Stimulated activated CD4-positive, alpha-beta T cell treated with anti-CD3 and anti-CD28 coated beads, Interleukin-1b, Interleukin-23, amount 100 ng/mL, for 1 hour (primary cell): ENCODE measurements at places on chromosomes 1 and 21.

DNA sequence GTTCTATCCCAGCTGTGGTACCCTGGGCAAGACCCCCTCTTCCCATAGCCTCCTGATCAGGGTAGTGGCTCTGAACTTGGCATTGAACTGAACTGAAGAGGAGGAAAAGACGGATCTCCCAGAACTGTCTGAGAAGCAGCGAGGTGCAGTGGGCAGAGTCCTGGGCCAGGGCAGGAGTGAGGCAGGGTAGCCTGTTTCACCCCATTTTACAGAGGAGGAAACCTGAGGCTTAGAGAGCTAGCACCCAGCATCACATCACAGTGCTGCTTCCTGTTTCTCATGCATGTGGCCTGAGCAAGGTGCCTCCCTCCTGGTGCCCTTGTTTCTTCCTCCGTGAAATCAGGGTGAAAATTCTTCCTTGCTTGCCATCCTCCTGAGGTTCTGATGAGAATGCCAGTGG, 17.1 kb downstream of the ZNF362 start:
- no peak for DNase-seq

DNA sequence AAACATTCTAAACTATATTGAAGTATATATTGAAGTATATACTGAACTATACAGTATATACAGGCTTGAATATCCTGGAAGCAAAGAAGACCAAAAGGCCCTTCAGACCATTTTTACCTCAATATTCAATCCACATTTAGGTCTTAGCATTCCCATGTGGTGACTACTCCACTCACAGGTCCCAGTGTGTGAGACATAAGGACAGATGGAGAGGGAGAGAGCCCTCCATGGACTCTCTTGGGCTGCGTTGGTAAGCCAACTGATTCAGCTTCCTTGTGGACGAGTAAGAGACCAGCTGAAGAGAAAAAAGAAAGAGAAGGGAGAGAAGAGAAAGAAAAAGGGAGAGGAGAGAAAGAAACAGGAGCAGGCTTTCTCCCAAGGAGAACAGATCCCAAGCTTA, 37.3 kb upstream of the ZRANB2 start:
- DNase-seq: no peak

- DNase-seq: no peak
These were observed 18.5 kb downstream of the CLDN14 start for GRCh38 chr21:36461277-36461917.

DNA sequence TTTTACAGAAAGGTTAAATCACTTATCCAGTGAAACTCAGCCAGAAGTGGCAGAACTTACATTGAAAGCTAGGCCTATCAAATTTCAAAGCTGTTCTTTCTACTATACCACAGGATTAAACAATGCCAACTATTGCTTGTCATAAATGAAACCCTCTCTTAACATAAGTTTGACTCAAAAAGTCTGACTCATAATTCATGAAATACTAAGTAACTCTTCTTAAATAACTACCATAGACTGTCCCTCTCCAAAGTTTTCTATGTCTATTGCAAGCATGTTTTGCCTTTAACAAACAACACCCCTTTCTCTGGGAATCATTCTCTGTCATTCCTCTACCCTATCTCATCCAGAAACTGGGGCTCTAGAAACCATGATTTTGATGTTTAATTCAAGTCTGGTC, 109.5 kb upstream of the UBE2U start:
- DNase-seq: no peak

DNA sequence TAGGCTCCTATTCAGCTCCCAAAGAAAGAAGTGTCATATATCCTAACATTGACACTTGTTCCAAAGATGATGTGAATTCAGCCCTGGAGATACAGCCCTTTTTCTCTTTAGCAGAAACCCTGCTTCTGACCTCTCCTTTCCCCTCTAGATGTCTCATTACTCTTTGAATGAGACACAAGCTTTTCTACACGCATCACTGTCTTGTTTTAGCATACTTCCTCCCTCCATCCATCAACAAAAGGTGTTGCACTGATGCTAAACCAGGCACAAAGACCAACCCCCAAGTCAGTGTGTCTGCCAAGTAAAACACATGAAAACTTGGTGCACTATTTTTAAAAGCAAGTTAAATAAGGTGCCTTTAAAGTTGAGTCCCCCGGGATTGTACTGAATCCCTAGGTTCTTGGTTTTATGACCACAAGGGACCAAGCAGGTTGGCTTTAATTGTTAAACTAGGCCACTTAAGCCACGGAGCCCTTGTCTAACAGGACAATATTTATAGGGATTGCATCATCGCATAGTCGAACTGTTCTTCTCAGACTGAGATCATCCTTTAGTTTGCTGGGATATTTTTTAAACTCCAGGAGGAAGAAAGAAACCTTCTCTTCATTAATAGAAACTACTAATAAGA, 101.0 kb upstream of the GUCA2B start:
- DNase-seq: no peak

DNA sequence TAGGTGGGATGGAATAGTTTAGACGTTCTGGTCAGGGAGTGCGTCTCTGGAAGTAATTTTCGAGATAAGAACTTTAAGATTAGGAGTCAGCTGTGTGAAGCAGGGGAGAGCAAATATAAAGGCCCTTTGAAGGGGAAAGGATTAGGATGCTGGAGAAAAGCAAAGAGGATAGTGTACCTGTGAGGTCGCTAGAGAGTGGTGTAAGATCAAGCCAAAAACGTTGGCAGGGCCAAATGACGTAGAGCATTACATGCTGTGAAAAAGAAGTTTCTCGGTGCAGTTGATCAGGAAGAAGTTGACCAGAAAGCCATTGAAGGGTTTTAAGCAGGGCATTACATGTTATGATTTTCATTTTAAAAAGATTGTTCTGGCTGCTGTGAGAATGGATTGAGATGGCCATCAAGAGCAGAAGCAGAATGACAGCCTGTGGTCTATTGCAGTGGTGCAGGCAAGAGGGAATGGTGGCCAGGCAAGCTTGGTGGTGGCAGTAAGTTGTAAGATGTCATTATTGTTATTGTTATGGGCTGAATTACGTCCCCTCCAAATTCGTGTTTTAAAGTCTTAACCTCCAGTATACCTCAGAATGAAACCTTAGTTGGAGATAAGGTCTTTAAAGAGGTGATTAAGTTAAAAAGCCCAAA, 113.6 kb upstream of the KIF26B start:
- no peak for DNase-seq

DNA sequence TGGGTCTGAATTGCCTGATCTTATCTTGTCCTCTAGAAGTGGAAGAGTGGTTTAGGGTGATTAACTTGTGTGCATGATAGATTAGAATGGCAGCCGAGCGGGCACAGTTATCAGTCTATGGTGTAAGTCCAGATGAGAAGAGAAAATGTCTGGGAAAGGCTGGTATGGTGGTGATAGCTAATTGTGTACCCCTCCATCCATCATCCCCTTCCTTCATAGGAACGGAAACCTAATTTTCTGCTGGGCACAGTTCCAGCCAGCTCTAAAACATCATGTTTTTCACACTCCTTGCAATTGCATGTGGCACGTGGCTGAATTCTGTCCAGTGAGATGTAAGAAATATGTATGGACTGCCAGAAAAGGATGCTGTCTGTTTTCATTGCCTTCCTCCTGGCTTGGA, 40.9 kb upstream of the ZP4 start:
- DNase-seq: no peak

GRCh38 chr21:14553422-14553821, 7.3 kb upstream of the SAMSN1 start:
- DNase-seq: no peak

GRCh38 chr1:199976496-199977144, 50.9 kb upstream of the NR5A2 start:
- no peak for DNase-seq

DNA sequence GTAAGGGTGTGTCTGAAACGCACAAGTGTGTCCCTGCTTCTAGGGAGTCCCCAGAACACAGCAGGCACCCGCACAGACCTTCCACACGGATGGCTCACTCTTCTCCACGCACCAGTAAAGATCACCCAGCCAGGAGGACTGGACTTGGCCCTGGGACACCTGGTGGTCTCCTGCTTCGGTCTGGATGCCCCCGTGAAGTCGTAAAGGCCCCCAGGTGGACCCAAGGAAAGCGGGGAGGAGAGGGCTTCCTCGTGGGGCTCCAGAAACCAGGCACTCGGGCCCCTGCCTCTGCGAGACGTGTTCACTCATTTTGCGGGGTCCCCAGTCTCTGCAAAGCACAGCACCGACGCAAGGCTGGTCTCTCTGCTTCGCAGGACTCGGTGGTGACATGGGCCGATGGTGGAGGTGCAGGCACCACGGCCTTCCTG, 20.2 kb upstream of the COL6A2 start:
- DNase-seq: no peak

GRCh38 chr1:13774121-13774520, 74.1 kb downstream of the PRDM2 start:
- no peak for DNase-seq

GRCh38 chr1:35575416-35575958, 2.4 kb downstream of the TFAP2E start:
- no peak for DNase-seq

- DNase-seq: no peak
These were observed 36.3 kb upstream of the RAP1GAP start for GRCh38 chr1:21705303-21705980.

GRCh38 chr1:91567583-91567982, 66.9 kb downstream of the CDC7 start:
- no peak for DNase-seq

- DNase-seq: no peak
These were observed 858.3 kb upstream of the TMPRSS15 start for GRCh38 chr21:19261731-19262376.

GRCh38 chr1:11731691-11732283, 4.1 kb upstream of the AGTRAP start:
- no peak for DNase-seq

DNA sequence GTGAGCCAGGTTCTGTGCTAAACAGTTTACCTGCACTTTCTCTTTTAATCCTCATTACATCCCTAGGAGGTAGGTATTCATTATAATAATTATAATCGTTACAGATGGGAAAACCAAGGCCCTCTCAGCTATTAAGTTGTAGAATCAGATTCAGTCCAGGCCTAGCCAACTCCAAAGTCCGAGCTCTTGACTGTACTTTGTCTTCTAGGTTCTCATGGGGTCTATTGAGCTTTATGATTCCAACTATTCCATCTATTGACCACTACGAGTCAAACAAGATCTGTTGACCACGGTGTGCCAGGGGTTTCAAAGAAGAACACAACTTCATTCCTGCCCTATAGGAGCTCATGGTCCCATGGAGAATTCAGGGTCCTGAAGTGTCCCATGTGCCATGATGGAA, 2.0 kb downstream of the IFNLR1 start:
- no peak for DNase-seq

DNA sequence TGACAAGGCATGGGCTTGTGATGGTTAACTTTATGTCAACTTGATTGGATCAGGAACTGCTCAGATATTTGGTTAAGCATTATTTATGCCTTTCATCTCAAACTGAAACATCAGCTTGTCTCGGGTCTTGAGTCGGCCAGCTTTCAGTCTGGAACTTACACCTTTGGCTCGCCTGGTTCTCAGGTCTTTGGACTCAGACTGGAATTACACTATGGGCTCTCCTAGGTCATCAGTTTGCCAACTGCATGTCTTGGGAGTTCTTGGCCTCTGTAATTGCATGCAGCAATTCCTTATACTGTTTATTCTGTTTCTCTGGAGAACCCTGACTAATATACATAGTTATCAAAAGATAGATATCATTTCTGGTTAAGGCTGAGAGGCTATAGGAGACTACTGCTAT, 653.7 kb downstream of the ADGRL2 start:
- DNase-seq: no peak

GRCh38 chr1:58104960-58105359, 441.6 kb downstream of the OMA1 start:
- DNase-seq: no peak

- no peak for DNase-seq
These were observed 4.8 kb downstream of the FAM131C start for GRCh38 chr1:16068356-16069270.

DNA sequence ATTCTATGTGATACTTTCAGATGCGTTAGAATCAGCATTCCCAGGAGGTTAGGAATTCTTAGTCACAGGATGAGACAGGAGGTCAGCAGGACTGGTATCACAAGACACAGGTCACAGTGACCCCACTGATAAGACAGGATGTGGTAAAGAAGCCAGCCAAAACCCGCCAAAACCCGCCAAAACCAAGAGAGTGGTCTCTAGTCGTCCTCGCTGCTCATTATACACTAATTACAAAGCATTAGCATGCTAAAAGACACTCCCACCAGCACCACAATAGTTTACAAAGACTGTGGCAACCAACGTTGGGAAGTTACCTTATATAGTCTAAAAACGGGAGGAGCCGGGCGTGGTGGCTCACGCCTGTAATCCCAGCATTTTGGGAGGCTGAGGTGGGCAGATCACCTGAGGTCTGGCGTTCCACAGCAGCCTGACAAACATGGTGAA, 13.9 kb upstream of the ACTA1 start:
- DNase-seq: no peak

- DNase-seq: no peak
These were observed 42.8 kb downstream of the SMG7 start for GRCh38 chr1:183515002-183515689.
